Heart right ventricle (tissue), 16 donors: ENCODE measurements at places on chromosomes 4 and X. TPM values are rescaled to one million over a fixed set of nuclear protein-coding genes. Genes with fewer than 3 reads are reported as not detected.

GRCh38 chr4:90127706-90128345, 632 bp downstream of the CCSER1 start:
- no peaks in the 10 kb centered on the region for H3K36me3 ChIP-seq
- DNase-seq: peak; percentile 27
- H3K27me3 ChIP-seq: no peaks in the 10 kb centered on the region
- peak overlapping the region; percentile 84 for H3K27ac ChIP-seq
- H3K4me3 ChIP-seq: peak overlapping the region; percentile 71

DNA sequence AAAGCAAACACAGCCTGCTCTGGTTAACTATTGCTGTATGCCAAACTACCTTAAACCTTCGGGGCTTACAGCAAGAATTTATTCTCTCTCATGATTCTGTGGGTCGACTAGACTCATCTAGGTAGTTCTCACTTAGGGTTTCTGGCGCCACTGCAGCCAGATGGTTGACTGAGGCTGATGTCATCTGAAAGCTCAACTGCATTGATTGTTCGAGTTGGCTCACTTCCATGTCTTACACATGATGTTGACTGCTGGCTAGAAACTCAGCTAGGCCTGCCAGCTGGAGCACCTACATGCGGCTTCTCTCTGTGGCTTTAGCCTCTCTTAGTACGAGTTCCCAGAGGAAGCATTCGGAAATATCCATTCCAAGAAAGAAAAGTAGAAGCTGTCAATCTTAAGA, 103.2 kb downstream of the SRPX start:
- DNase-seq: no peak
- H3K4me1 ChIP-seq: no peaks in the 10 kb centered on the region
- H3K4me3 ChIP-seq: no peak overlapping the region
- no peaks in the 10 kb centered on the region for H3K36me3 ChIP-seq
- no peaks in the 10 kb centered on the region for H3K27me3 ChIP-seq

- no peak overlapping the region for H3K4me3 ChIP-seq
- no peak overlapping the region for H3K27ac ChIP-seq
- DNase-seq: no peak
- no peaks in the 10 kb centered on the region for H3K27me3 ChIP-seq
Measured at GRCh38 chrX:338836-339400, 20.3 kb upstream of the GTPBP6 start.

- no peak for DNase-seq
- H3K4me3 ChIP-seq: no peak overlapping the region
- no peaks in the 10 kb centered on the region for H3K27me3 ChIP-seq
- H3K27ac ChIP-seq: no peak overlapping the region
- no peaks in the 10 kb centered on the region for H3K4me1 ChIP-seq
- H3K36me3 ChIP-seq: no peaks in the 10 kb centered on the region
Measured at GRCh38 chrX:48461830-48462229, 8.2 kb downstream of the SLC38A5 start.

FABP2 gene
- 2.2 TPM for total RNA-seq
